A549 treated with DMSO at 1 μM for 4 hours (cell line): ENCODE measurements at places on chromosomes 12 and 14. TPM values are rescaled to one million over a fixed set of nuclear protein-coding genes. Genes with fewer than 3 reads are reported as not detected.

Gene IL23A
- 0.32 to 0.84 TPM (median 0.50 TPM) in 5 replicates for total RNA-seq

Gene DLST
- total RNA-seq = 91.1 to 99.9 TPM (median 96.7 TPM) in 5 replicates

Gene OTX2
- total RNA-seq = not detected in 5 replicates

Gene RND1
- 17.0 to 23.9 TPM (median 19.9 TPM) in 5 replicates for total RNA-seq

Gene TMEM121
- total RNA-seq = 2.7 to 9.5 TPM (median 7.3 TPM) in 5 replicates

Gene RHOJ
- not detected in 5 replicates for total RNA-seq

Gene MMP17
- total RNA-seq = 10.6 to 15.8 TPM (median 12.6 TPM) in 5 replicates
